ENCODE measurements at places on chromosomes 3 and 15.

DNA sequence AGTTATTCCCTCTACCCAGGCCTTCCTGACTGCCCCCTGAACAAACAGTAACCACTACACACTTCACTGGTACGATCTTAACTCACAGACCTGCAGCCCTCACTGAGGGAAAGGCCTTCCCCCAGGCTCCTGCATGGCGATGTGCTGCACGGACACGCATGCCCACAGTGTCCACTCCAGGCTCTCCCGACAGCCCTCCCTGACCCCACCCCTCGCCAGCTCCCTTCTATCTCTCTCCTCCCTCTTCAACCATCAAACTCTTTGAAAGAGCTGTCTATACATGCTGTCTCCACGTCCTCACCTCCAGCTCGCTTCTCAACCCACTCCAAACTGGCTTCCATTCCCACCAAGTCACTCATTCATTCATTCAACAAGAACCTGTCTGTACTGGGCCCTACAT, 3.9 kb downstream of the SCN5A start:
- no peak for DNase-seq

GRCh38 chr3:154188846-154189245, 67.7 kb downstream of the ARHGEF26 start:
- DNase-seq: no peak

DNA sequence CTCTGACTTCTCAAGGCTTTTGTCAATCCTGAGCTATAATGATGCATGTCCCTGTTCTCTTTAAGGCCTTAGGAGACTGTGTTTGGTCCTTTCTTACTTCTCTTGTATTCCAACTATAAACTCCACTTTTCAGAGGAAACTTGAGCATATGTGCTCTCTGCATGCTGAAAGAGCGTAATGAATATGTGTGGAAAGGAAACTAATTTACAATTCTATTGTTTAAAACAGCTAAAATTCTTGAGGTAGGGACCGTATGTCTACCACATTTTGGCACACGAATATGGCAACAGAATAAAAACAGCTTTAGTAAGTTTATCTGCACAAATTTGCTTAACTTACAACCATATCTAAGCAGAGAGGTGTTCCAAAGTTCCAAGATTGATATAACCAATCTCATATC, 242.0 kb upstream of the DCBLD2 start:
- no peak for DNase-seq

DNA sequence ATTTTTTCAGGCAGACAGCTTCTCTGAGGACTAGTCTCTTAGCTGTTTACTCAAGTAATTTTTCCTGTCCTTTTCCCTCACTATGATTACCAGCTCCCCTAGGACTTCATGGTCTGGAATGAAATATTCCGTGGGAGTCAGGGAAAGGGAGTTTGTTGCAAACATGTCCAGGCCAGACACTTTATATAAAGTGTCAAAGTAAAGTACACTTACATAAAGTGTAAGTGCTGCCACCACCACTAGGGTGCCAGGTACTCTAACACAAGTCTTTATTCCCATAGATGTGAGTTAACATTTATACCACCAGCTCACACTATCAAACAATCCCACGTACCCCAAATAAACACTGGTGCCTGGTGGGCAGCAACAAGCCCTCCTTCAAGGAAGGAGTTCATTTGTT, 179.8 kb downstream of the SNRPN start:
- DNase-seq: no peak

- DNase-seq: no peak
These were observed 38.6 kb downstream of the MGLL start for GRCh38 chr3:127783642-127784160.

GRCh38 chr3:63207066-63207590, 71.0 kb upstream of the SYNPR start:
- no peak for DNase-seq

DNA sequence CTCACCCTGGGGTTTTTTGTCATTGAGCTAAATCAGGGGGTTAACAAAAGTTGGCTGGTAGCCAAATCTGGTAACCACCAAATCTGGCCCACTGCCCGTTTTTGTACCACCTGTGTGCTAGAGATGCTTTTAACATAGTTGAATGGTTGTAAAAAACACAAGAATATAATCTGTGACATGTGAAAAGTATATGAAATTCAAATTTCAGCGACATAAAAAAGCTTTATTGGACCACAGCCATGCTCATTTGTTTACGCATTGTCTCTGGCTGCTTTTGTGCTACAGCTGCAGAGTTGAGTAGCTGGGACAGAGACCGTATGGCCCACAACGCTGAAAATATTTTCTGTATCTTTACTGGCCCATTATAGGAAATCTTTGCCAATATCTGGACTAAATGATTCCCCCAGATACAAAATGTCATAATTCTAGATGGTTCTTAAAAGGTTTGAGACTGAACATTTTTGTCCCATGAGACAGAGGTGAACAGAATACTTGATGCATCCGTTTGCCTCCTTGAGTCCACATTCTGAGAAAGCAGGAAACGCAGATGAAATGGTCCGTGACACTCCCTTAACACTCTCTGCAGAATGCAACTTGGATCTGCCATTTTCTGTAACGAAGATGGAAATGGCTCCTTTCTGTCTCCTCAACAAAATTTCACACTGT, 120.9 kb upstream of the PDZRN3 start:
- no peak for DNase-seq

- DNase-seq: no peak
These were observed 12.3 kb upstream of the PDZRN3 start for GRCh38 chr3:73637042-73637441.

DNA sequence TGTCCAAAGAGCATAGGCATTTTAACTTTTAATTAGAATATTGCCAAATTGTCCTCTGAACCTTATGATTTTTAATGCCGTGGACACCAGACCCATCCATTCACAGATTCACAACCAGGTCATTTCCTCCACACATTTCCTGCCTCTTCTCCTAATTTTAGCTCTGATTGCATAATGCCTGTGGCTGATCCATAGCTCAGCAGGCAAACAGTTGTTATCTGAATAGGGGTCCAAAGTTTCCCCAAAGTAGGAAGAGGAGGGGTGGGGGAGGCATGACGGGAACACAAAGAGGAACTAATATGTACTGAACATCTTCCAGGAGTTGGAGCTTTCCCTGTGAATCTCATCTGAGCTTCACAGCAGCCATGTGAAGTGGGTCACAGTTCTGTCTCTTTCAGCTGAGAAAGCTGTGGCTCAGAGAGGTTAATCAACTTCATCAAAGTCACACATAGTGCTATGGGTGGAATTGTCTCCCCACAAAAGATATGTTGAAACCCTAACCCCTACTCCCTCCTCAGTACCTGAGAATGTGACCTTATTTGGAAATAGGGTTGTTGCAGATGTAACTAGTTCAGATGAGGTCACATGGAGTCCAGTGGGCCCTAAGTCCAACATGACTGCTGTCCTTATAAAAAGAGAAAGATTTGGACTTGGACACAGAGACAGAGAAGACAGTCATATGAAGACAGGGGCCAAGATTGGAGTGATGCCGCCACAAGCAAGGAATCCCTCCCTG, 106.7 kb upstream of the AGBL1 start:
- DNase-seq: no peak

- DNase-seq: no peak
These were observed 1.9 kb downstream of the DNAJA4 start for GRCh38 chr15:78266229-78266628.

DNA sequence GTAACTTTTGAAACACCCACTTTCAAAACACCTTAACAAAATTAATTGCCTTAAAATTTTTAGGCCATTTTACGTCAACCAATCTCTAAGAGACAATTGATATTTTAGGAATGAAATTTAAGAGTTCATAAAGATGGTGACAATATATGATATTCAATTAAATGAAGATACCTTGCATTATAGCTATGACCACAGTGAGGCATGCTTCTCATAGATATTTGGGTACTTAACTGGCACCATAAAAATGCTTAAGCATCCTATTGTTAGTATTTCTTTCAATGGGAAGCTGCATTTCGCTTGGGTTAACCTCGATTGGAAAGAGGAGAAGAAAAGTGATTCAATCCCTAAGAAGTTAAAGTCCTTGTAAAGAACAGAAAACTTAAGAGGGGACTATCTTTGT, 209.0 kb downstream of the GAP43 start:
- no peak for DNase-seq

GRCh38 chr3:13341229-13341905, 78.8 kb downstream of the NUP210 start:
- no peak for DNase-seq

GRCh38 chr15:26382444-26383072, 390.3 kb downstream of the GABRB3 start:
- DNase-seq: no peak

- DNase-seq: no peak
These were observed 84.5 kb downstream of the WDR76 start for GRCh38 chr15:43911235-43911781.

- peak; percentile 95 for DNase-seq
These were observed 22.4 kb downstream of the PLA2G4F start for GRCh38 chr15:42133886-42134502.

DNA sequence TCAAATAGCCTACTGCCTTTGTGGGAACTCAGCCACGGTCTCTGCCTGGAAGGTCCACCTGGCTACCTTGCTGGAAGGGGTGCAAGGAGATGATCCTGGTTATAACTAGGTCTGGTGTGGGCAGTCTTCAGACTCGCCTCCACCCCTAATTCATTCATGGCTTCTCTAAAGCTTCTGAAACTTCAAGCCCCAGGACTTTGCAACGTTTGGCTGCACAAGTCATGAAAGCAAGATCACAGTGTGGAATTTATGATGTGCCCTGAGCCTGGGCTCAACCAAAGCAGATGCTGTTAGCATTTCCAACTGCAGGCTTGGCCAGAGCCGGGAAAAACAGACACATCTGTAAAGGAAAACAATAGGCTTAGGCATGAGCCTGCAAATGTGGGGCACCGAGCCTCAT, 200.4 kb upstream of the WNT5A start:
- no peak for DNase-seq

DNA sequence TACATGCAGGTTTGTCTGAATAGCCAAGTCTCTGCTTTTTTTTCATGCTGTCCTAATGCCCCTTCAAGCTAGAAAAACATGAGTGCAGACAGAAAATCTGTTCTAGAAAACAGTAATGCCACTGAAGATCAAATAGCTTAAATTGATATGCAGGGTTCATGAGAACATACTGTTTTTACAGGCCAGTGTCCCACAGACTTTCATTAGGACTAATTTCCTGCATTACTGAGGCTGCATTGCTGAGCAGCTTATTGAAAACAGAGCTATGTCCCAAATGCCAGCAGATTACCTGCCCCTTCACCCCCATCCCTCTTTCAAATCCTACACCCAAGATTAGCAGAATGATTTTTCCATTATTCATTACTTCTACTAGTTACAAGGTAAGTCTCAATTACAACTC, 665 bp downstream of the TM4SF18 start:
- no peak for DNase-seq

- DNase-seq: no peak
These were observed 49.5 kb downstream of the CCDC12 start for GRCh38 chr3:46926871-46927717.

- DNase-seq: no peak
These were observed 545.5 kb downstream of the NAALADL2 start for GRCh38 chr3:175404621-175405020.

GRCh38 chr3:64145438-64145837, 79.8 kb downstream of the PRICKLE2 start:
- DNase-seq: no peak

GRCh38 chr15:51768018-51768417, 16.6 kb downstream of the TMOD2 start:
- DNase-seq: no peak

- no peak for DNase-seq
These were observed 27.4 kb upstream of the GOLGA6C start for GRCh38 chr15:75230551-75231371.

DNA sequence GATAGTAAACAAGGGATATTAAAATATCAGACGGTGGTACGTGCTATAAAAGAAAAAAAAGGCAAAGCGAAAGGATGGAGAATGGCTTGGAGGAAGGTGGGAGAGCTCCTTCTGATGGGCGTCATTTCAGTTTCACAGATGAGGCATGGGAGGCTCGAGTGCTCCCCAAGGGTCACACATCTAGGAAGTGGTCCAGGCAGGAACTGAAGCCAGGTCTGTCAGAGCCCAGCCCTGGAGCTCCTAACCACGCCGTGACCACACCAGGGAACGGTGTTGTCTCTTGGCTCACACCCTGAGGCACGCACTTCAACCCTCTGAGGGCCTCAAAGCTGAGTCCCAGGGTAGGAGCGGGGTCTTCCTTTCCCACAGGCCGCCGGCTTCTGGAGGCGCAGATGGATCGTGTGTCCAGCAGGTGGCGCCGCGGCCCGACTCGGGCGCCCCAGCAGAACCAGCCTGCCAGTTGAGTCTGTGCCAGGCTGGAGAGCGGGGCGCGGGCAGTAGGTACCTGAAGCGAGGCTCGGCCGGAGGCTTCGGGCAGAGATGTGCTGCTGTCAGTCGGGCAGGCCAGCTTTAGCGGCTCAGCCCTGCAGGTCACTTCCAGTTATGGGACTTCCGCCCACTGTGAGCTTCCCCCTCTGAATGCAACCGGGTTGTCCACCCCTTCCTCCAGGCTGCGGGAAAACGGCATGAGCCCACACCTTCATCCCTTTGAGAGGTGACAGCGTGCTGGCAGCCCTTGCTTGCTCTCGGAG, 68.1 kb downstream of the SLC6A1 start:
- peak; percentile 89 for DNase-seq

- no peak for DNase-seq
These were observed 16.7 kb downstream of the USP8 start for GRCh38 chr15:50440932-50441331.

DNA sequence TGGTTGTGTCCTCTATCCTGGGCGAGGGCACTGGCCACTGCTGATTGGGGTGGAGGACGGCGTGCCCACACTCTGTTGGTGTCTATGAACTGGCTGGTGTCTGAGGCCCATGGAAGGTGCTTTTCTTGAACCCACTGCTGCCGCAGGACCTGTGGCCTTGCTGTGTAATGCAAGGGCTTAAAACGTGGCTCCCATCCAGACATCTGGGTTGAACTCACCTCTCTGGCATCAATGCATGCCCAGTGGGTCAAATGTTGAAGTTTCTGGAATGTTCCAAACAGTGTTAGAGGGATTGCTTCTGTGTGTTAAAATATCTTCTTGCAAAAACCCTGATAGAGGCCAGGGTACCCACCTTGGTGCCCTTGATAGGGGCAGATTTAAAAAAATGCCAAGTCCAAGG, 42.6 kb downstream of the FAM3D start:
- no peak for DNase-seq

- DNase-seq: no peak
These were observed 2.7 kb downstream of the TEX55 start for GRCh38 chr3:119148493-119149180.

- no peak for DNase-seq
These were observed 100.4 kb downstream of the NUP210 start for GRCh38 chr3:13319564-13320220.

GRCh38 chr3:127679534-127680145, 6.9 kb downstream of the ABTB1 start:
- DNase-seq: peak; percentile 82

- DNase-seq: peak; percentile 29
These were observed 240.7 kb downstream of the SHOX2 start for GRCh38 chr3:157865352-157866000.

- no peak for DNase-seq
These were observed 257.5 kb downstream of the MFSD1 start for GRCh38 chr3:159059395-159059794.

- peak; percentile 79 for DNase-seq
These were observed at the start of gene SLCO2A1 for GRCh38 chr3:134029734-134030378. SLCO2A1 (minus strand) TSS chr3:134029925; CDS start chr3:134029802, 123 bp downstream.

Measured in H1 (cell line).